Substantia nigra (tissue), 51 donors: ENCODE measurements at places on chromosomes 1 and 21.

- DNase-seq = no peak
These were observed 7.6 kb downstream of the EFNA3 start for GRCh38 chr1:155086128-155086741.

- no peak for DNase-seq
These were observed 179.2 kb downstream of the GIPC2 start for GRCh38 chr1:78224861-78225552.

DNA sequence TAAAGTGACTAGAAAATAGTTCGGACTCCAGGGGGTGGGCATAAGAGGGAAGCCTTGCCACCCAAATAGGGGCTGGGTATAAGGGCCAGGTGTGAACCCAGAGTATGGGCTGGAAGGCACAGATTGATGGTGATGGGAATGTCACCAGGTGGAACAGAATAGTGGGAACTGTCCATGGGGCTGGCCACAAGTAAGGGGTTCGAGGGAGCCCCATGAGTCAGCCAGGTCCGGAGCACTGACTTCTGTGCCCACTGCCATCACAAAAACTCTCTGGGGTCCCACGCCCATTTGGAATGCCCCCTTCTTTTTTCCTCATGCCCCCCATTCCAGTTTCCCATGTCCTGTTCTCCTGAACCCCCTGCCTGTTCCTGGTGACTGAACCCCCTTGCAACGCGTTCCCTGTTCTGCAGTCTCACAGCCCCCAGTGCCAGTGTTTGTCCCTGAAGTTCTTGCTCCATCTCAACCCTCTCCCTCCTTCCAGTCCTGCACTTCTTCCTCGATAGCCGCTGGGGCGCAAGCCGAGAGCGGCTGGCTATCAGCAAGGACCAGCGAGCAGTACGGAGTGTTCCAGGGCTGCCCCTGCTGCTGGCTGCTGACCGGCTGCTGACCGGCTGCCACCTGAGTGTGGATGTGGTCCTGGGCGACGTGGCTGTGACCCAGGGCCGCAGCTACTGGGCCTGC is 7.9 kb downstream of the TRIM46 start:
- DNase-seq = no peak

DNA sequence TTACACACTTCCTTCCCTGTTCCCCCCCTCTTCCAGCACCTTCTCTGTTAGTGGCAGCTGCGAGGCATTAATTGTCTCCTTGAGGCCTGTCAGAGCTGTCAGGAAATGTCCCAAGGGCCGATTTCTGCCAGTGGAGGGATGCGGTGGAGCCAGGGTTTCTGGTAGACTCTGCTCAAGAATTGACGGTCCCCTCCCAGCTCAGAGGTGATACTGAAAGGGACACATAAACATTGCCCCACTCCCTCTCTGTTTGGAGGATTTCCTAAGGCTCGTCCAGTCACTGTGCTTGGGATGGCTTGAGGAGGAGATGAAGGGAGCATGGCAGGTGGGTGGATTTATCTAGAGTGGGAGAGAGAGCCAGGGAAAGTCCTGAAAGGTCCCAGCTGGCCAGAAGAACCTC is 61.4 kb upstream of the CD34 start:
- DNase-seq = no peak

GRCh38 chr1:186304982-186305949 is 69.8 kb downstream of the TPR start:
- no peak for DNase-seq

DNA sequence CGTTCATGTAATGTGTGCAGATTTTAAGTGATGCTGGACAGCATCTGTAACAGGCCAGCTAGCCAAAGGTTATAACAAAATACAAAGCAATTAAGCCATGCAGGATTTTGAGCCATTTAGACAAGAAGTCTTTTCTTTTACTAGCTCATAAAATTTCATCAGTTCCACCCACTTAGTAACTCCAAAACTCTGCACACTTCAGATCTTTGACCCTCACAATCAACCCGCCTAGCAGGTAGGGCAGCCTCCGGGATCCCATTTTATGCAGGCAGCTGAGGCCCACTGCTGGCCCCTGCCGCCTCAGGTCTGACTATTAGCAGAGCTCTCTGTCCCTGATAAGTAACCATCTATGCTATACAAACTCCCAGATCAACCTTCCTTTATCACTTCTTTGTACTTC is 9.2 kb downstream of the LBR start:
- no peak for DNase-seq

GRCh38 chr1:208135354-208135753 is 108.8 kb downstream of the PLXNA2 start:
- DNase-seq = no peak

- no peak for DNase-seq
These were observed 414.8 kb downstream of the NPHP4 start for GRCh38 chr1:5577255-5578040.

- no peak for DNase-seq
These were observed 34.9 kb downstream of the UBASH3A start for GRCh38 chr21:42438316-42439205.

DNA sequence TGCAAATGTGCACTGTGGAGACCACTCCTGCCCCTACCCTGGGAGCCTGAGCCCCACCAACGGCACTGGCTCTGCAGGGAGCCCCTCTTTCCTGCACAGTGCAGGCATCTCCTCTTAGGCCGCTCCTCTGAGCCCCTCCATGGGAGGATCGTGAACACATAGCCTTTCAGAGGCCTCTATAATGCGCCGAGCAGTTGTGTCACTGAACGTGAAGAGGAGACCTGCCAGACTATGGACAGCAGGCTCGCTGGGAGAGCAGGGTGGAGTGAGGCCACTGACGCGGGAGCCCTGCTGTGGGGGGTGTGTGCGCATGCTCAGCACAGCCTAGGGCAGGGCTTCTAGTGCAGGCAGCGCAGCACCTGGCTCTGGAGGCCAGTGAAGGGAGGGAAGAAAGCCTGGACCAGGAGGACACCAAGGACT is 151.3 kb upstream of the COL6A1 start:
- no peak for DNase-seq

GRCh38 chr1:42576935-42577334 is 81.3 kb upstream of the PPIH start:
- DNase-seq = no peak

DNA sequence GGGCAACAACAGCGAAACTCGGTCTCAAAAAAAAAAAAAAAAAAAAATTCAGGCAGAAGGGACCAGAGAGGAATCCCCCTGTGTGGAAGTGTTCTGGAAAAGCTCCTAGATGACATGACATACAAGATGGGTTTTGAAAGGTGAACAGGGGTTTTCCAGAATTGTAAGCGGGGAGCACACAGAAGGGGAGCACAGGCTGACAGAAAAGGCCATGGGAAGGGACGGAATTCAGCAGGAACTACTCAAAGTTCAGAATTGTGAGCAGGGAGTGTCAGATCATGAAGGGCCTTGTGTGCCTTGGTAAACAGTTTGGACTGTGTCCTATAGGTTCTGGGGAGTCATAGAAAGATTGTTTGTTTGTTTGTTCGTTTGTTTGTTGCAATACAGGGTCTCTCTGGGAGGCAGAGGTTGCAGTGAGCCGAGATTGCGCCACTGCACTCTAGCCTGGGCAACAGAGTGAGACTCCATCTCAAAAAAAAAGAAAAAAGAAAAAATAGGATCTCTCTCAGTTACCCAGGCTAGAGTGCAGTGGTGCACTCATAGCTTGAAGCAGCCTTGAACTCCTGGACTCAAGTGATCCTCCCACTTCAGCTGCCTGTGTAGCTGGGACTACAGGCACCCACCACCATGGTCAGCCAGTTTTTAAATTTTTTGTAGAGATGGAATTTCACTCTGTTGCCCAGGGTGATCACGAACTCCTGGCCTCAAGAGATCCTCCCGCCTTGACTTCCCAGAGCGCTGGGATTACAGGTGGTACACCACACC is 1.2 kb upstream of the RHBDL2 start:
- no peak for DNase-seq

GRCh38 chr21:44699502-44700001 is 2.6 kb downstream of the KRTAP10-12 start:
- DNase-seq = no peak

DNA sequence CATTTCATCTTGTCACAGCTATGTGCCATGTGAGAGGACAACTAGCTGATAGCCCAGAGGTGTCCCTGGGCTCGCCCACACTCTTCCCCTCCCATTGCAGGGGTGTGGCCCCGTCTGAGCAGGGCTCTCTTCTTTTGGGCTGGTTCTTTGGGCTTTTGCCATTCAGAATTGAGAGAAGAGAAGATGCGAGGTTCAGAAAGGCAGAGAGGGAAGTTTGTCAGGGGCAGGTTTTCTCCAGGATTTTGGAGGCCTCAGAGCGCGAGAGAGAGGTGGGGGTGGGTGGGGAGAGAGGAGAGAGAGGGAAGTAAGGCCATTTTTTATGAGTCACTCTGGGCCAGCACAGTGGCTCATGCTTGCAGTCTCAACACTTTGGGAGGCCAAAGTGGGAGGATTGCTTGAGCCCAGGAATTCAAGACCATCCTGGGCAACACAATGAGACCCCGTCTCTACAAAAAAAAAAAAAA is 5.2 kb downstream of the IFI6 start:
- no peak for DNase-seq

- DNase-seq = no peak
These were observed 36.7 kb downstream of the DISC1 start for GRCh38 chr1:231663211-231663792.

- no peak for DNase-seq
These were observed 612.2 kb downstream of the SMYD3 start for GRCh38 chr1:245894843-245895242.

DNA sequence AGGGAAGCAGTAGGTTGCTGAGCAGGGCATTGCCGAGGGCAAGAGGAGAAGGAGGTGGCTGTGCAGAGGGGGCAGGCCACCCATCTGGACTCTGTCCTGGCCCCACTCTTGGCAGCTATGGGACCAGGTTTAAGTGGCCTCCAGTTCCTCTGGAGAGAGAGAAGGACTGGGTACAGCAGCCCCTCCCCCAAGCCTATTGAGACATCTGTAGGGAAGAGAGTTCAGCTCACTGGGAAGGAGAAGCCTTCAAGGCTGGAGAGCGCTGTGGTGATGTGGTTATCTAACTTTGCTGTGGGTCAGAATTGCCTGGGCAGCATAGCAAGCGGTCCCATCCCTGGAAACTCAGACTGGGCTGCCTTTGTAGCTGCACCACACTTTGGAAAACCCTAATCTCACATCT is 93.9 kb downstream of the KCNJ15 start:
- DNase-seq = no peak

- DNase-seq = no peak
These were observed 29.3 kb upstream of the PLXNA2 start for GRCh38 chr1:208273386-208274017.

DNA sequence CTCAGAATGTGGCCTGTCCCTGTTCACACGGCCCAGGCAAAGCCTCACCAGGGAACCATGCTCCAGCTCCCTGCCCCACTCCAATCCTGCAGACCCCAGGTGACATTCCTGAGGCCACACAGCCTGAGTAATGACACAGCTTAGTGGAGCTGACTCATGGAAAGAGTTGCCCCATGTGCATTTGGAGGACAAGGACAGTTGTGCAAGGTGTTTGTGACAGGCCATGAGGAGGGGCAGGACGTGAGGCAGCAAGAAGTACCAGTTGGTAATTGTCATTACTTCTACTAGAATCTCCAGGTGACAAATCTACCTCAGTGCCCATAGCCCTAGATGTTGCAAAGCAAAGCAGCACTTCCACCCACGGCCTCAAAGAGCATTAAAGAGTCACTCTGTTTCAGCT is 15.2 kb downstream of the PRR9 start:
- DNase-seq = no peak

GRCh38 chr1:65045022-65045817 is 78.9 kb upstream of the JAK1 start:
- no peak for DNase-seq

- DNase-seq = no peak
These were observed 18.1 kb downstream of the SLX9 start for GRCh38 chr21:44957901-44958451.

GRCh38 chr1:220371324-220371723 is 99.1 kb upstream of the RAB3GAP2 start:
- DNase-seq = no peak

- DNase-seq = no peak
These were observed 78.9 kb downstream of the CAMTA1 start for GRCh38 chr1:6864166-6864565.

DNA sequence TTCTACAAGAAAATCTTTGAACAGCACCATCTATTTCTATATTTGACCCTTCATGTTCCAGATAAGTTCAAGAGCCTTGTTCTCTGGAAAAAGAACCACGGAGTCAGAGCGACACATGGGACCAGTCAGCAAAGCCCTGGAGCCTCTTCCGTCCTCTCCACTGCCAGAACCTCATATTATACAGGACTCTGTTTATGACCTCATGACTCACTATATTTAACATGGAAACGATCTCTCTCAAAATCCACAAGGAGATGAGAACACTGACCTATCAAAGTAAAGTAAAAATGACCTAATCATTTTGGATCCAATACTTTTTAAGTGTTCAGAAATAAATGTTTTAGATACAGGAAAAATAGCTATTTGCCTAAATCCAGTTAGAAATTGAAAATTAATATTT is 124.6 kb upstream of the KRTAP19-8 start:
- no peak for DNase-seq

DNA sequence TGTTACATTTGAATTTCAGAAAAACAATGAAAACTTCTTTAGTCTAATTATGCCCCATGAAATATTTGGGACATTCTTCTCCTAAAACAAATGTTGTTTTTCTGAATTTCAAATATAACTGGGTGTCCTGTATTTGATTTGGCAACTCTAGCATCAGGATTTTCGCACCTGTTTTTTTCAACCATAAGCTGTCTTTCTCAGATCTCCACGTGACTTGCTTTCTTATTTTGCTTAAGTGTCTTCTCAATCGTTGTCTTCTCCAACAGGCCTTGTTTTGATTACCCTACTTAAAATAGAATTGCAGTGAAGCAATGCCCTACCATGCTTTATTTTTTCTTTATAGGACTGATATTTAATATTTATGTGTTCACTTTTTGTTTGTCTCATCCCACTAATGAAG is 752.8 kb upstream of the RGS18 start:
- no peak for DNase-seq

GRCh38 chr1:186435336-186435735 is 25.6 kb downstream of the PDC start:
- no peak for DNase-seq

- no peak for DNase-seq
These were observed 49.3 kb downstream of the TGFB2 start for GRCh38 chr1:218394416-218394815.

- no peak for DNase-seq
These were observed 83.1 kb upstream of the HAO2 start for GRCh38 chr1:119285482-119285881.

GRCh38 chr1:12772520-12772919 is 1.0 kb upstream of the PRAMEF12 start:
- DNase-seq = no peak

DNA sequence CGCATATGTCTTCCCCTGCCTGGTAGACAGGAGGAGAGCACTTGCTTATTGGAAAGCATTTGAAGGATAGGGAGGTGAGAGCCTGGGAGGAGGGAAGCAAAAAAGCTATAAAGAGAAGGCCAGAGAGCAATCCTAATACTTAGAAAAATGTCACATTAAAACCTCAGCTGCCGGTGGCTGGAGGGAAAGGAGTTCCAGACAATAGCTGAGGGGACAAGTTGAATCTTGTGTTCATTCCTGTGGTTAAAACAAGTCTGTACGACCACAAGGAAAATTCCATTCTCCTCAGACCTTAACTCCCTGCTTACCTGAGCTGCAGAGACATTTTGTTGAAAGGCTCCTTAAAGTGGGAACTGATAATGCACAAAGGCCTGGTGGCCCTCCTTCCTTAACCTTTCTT is 218.8 kb upstream of the CAMK1G start:
- no peak for DNase-seq

- no peak for DNase-seq
These were observed 356.1 kb downstream of the LMO4 start for GRCh38 chr1:87684713-87685205.
